NCI-H2171 treated with DMSO at 0.1 percent for 48 hours (cell line): ENCODE measurements at places on chromosomes 6 and 20.

GRCh38 chr20:36737183-36737499, 8.7 kb downstream of the NDRG3 start:
- no peak for DNase-seq

- no peak for DNase-seq
These were observed 27.1 kb downstream of the ADNP start for GRCh38 chr20:50904067-50904570.

DNA sequence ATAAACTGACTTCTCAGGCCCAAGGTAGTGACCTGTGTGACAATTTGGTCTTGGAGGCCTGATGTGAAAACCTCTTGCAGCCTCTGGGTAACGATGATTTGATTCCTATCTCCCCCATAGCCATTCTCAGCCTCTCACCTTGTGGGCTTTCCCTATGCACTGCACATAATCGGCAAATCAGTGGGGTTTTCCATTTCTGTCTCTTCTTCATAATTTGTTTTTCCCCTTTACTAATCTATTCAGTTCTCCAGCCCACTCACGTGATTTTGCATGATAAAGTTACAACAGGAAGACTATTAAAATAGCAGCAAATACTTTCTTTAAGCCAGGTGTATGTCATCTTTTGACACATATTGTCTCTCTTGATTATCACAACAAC, 893.7 kb downstream of the TFAP2A start:
- DNase-seq = no peak

- no peak for DNase-seq
These were observed 49.1 kb downstream of the MAP3K7 start for GRCh38 chr6:90537723-90538258.

DNA sequence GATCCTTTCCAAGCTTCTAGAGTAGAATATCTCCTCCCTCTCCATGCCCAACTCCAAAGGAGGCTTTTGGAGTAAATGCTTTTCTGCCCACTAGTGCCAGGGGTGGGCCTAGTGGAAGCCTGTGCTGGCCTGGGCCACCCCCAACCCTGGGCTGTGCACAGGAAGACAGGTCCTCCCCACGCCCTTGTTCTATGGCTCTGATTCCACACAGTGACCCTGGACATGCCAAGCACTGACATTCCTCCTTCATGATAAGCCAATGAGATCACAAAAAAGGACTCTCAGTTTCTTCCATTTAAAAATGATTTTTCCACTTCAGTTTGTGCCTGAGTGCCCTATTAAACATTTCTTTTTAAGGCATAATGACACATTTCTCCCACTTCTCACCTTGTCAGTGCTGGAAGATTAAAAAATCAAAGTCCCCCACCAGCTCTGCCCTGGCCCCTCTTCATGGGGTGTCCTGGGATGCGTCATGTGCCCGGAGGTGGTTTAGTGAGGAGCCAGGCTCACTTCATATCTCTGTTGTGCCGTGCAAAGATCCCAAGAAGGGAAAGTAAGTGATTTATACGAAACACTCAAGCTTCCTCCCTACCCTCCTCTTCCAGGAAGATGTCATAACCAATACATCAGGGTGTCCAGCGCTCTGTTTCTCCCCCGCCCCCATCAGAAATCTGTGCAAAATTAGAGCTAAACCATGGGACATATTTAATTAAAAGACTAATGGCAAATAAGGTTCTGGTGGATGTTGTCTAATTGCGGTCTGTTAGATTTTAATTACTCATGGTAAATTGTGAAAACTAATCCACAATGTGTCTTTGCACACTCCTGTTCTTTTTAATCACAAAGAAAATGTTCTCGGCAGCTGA, 255.0 kb downstream of the NRN1 start:
- no peak for DNase-seq

- DNase-seq = no peak
These were observed 94.5 kb upstream of the PTPN1 start for GRCh38 chr20:50415516-50416268.

DNA sequence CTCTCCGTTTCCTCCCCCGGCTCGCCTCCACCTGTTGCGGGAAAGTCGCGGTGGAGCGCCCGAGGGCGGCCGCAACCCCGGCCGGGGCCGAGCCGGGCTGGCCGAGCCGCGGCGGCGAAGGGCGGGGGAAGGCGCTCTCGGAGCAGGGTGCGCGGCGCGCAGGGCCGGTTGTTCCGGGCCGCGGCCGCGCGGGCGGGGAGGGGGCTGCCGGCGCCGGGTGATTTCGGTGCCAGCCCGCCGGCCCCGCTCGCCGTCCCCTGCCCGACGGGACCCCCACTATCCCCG, 235 bp downstream of the MAP7 start:
- DNase-seq = no peak

GRCh38 chr20:9500121-9500520, 14.3 kb upstream of the LAMP5 start:
- DNase-seq = no peak

- DNase-seq = no peak
These were observed 54.3 kb upstream of the GPR31 start for GRCh38 chr6:167211881-167212712.

GRCh38 chr6:32192608-32193039, at the start of gene GPSM3:
Gene GPSM3 (minus strand): TSS chr6:32192643. CDS start chr6:32192513, 130 bp downstream.
- DNase-seq = no peak

DNA sequence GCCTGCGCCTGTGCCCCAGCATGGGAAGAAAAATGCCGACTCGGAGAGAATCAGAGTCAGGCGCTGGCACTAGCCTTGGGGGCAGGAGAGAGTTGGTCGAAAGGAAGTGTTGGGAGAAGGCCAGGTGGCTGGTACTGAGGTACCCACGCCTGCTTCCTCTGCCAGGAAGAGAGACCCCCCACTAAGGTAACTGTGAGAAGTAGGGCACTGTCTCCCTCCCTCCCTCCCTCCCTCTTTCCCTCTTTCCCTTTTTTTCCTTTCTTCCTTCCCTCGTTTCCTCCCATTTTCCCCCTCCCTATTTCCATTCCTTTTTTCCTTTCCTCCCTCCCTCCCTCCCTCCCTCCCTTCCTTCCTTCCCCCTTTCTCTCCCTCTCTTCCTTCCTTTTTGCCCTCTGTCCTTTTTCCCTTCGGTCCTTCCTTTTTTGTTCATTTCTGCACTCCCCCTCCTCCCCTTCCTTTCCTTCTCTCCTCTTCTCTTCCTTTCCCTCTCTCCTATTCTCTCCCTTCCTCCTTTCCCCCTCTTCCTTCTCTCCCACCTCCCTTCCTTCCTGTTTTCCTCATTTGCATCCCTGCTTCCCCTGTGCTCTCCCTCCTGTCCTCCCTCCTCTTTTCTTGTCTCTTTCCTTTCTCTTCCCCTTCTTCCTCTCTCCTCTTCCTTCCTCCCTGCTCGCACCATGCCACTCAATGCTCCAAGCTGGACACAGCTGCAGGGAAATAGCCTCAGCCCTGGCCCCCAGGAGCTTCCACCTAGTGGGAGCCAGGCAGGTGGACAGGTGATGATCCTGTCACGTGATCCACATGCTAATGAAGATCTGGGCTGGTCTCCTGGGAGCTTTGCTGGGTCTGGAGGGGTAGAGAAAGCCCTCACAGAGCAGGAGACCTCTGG, 148.0 kb downstream of the DHX35 start:
- peak; percentile 4 for DNase-seq

DNA sequence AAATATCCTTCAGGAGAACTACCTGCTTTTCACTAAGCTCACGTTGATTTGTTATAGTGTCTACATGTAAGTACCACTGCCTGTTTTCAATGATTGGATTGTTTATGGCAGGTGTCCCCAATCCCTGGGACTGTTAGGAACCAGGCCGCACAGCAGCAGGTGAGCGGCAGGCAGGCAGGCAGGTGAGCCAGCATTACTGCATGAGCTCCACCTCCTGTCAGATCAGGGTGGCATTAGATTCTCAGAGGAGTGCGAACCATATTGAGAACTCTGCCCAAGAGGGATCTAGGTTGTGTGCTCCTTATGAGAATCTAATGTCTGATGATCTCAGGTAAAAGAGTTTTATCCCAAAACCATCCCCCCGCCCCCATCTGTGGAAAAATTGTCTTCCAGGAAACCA, 303.3 kb downstream of the EYA4 start:
- DNase-seq = no peak

GRCh38 chr6:134651519-134651918, 298.4 kb downstream of the ALDH8A1 start:
- no peak for DNase-seq

GRCh38 chr20:23420943-23421931, at the start of gene NAPB:
Gene NAPB (minus strand): TSS chr20:23421488. CDS start chr20:23421402, 86 bp downstream.
- DNase-seq = peak; percentile 92

- peak; percentile 3 for DNase-seq
These were observed 75.2 kb downstream of the GJA1 start for GRCh38 chr6:121510568-121511177.

GRCh38 chr6:85810558-85810957, 167.9 kb upstream of the SYNCRIP start:
- DNase-seq = no peak

DNA sequence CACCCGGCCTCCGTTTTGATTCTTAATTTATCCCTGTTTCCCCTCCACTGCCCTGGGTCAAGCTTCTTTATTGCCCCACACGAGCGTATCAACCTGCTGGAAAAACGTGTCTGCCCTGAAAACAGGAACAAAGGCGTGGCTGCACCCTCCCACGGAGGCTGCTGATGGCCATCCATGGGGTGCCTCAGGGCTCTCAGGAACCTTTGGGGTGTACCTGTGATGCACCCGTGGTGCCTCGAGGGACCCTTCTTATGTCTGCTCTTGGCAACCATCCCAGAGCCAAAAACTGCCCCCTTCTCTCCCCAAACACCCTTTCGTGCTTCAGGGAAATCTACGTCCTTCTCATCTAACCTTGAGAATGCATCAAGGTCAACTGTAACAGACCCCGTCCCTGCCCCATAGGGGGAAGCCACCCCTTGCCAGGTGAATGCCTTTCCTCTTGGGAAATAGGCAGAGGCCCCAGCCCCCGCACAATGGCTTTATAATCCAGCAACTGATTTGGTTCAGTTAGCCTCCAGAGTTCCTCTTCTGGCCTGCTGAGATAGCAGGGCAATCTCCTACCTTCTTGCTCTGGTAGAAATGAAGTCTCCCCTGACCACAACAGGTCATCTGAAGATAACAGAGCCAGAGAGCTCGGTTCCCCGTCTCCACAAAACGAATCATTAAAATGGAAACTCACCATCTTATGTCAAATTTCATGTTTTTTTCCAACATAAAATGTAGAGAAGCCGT, 29.4 kb downstream of the PSMG4 start:
- DNase-seq = no peak

GRCh38 chr20:5806457-5807263, 56.5 kb downstream of the SHLD1 start:
- DNase-seq = no peak

- DNase-seq = no peak
These were observed 34.5 kb upstream of the AVP start for GRCh38 chr20:3119044-3119443.

- DNase-seq = no peak
These were observed 105.5 kb downstream of the JPH2 start for GRCh38 chr20:44081476-44081875.

- DNase-seq = no peak
These were observed 79.9 kb upstream of the NAA20 start for GRCh38 chr20:19937218-19937617.
